ENCODE measurements at places on chromosomes 7 and 10. TPM values are rescaled to one million over a fixed set of nuclear protein-coding genes. Genes with fewer than 3 reads are reported as not detected.

HABP2 gene
- not detected for total RNA-seq

PDE6C gene
- total RNA-seq: not detected

ZNF425 gene
- 7.1 TPM for total RNA-seq

ZCCHC24 gene
- total RNA-seq: 56.5 TPM

UPK3B gene
- 0.88 TPM for total RNA-seq

PDSS1 gene
- 7.6 TPM for total RNA-seq

ENKUR gene
- not detected for total RNA-seq

OR2A42 gene
- not detected for total RNA-seq

CCL24 gene
- not detected for total RNA-seq

GLI3 gene
- total RNA-seq: 10.0 TPM

PAPOLB gene
- total RNA-seq: 0.39 TPM

CALN1 gene
- 0.03 TPM for total RNA-seq

ZNF365 gene
- total RNA-seq: 0.07 TPM

CTAGE8 gene
- not detected for total RNA-seq

SLC26A5 gene
- 0.15 TPM for total RNA-seq

IDE gene
- total RNA-seq: 30.0 TPM

CPA2 gene
- total RNA-seq: 1.9 TPM

OPALIN gene
- not detected for total RNA-seq

PCLO gene
- 0.67 TPM for total RNA-seq

Measured in cardiac muscle cell (in vitro differentiated cells and primary cell).